ENCODE measurements at places on chromosomes 3 and 15.

DNA sequence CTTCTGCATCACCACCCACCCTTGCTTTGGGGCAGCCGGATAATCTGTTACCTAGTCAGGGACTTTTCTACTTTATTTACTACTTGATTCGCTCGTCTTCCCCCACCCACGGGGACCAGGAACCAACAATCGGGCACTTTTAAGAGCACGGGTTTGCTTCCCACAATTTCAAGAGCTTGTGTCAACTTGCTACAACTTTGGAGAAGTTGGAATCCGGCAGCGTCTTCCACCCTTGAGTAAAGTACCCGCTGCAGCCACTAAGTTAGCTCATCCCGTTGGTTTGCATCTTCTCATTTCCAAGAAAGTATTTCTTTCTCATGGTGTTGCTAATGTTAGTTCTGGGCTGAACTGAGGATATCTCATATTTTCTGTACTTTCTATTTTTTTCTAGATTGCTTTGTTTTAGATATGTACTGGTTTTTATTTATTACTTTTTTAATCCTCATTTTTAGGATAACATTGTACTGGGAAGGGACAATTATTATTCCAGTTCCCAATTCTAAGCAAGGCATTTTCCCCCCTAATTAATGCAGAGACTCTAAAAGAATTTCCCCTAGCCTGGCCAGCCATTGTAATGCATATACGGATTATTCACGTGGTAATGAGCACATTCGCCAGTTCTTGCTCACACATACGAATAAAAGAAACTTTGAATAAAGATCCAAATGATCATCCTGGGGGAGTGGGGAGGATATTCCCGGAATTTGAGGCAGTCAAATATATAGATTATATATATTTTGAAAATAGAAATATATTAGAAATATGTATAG is 4.0 kb downstream of the SOX2 start:
- DNase-seq, result no peak

DNA sequence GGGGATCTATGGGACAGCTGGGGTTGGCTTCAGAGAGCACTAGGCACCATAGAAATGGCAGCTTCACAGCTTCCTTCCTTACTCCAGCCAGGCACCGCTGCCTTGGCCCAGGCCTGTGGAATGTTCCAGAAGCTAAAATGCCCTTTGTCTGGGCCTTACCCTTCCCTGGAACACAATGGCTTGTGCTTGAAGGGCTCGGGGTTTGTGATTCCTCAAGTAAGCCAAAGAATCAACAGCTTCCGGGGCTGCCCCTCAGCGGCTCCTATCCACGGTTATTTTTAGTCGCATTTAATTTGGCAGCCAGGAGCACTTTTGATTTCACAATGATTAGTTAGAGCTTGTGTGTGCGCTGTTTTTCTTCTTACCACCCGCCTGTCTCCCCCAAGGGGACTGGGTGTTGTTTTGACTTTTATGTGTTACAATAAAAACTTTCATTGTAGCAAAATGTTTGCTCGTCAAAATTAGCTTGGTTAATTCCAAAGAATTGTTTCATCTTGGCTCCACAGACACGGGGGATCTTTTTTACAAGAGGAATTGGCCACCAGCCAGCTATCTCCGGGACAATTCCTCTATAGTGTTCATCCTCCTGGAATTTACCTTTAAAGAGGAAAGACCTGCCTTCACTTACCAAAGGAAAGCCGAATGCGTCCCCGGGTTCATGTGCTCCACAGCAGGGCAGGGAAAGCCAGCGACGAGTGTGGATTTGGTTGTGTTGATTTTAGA is 73.8 kb downstream of the TLE3 start:
- DNase-seq, result no peak

- peak; percentile 48 for DNase-seq
Measured at GRCh38 chr3:30751610-30752299, 142.7 kb downstream of the GADL1 start.

DNA sequence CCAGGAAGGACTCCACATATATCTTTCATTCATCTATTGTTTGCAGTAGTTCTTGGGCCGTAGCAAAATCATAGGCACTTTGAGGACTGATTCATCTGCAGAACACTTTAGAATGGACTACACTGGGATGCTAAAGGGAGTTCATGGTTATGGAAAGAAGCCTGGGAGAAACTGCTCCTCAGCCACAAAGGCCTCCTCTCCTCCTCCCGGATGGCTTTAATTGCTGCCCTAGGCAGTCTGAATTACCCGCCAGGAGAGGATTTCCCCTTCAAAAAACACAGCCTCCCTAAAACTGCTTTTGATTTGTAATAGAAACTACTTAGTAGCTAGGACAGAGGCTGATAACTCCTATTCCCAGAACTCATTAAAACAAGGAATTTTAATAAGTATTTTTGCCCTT is 4.6 kb downstream of the TMEM266 start:
- no peak for DNase-seq

DNA sequence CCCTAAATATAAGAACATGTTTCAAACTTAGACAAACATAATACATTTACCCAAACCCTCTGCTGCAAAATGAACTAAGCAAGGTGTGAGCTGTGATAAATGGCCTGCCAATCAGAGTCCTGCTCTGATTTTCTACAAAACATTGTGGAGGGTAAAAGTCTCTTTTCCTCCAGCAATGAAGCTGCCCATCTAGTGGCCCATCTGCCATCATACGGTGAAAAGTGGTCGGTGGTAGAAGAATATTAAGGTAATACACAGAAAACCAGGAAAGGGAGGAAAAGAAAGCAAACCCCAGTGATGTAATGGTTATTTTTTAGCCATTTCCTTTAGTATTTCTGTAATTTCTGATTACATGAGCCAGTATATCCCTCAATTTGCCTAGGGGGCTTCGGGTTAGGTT is 838.1 kb downstream of the TBL1XR1 start:
- no peak for DNase-seq

DNA sequence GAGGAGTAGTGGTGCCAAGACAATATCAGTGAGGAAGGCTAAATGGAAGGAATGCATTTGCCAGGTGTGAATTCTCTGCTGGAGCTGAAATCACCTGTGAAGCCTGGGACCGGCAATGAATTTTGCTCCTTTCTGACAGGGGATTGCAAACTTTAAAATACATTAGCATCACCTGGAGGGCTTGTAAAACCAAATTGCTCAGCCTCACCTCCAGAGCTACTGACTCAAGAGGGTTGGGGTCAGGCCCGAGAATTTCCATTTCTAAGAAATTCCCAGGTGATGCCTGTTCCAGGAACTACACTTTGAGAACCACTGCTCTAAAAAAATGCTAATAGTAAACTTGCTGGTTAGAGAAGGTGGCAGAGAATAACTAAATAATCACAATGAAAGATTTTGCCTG is 445.6 kb upstream of the RBMS3 start:
- no peak for DNase-seq

All from stimulated activated CD8-positive, alpha-beta memory T cell treated with anti-CD3 and anti-CD28 coated beads, Interleukin-4, amount 100 ng/mL, for 24 hours (primary cell).